Activated CD8-positive, alpha-beta T cell treated with anti-CD3 and anti-CD28 coated beads, Interleukin-2, amount 10 ng/mL, durations not matched to agents 7 days and 5 days (primary cell): ENCODE measurements at places on chromosomes 7 and 10. TPM values are rescaled to one million over a fixed set of nuclear protein-coding genes. Genes with fewer than 3 reads are reported as not detected.

GRCh38 chr10:73591935-73592699 is 975 bp upstream of the USP54 start:
- no peaks in the 10 kb centered on the region for H3K27me3 ChIP-seq
- peak; percentile 36 for DNase-seq
- peaks cover 18% of the 10 kb centered on the region for H3K4me1 ChIP-seq
- peak overlapping the region; percentile 39 for H3K4me3 ChIP-seq
- H3K27ac ChIP-seq, result no peak overlapping the region

The IQUB gene
- total RNA-seq, result not detected

DNA sequence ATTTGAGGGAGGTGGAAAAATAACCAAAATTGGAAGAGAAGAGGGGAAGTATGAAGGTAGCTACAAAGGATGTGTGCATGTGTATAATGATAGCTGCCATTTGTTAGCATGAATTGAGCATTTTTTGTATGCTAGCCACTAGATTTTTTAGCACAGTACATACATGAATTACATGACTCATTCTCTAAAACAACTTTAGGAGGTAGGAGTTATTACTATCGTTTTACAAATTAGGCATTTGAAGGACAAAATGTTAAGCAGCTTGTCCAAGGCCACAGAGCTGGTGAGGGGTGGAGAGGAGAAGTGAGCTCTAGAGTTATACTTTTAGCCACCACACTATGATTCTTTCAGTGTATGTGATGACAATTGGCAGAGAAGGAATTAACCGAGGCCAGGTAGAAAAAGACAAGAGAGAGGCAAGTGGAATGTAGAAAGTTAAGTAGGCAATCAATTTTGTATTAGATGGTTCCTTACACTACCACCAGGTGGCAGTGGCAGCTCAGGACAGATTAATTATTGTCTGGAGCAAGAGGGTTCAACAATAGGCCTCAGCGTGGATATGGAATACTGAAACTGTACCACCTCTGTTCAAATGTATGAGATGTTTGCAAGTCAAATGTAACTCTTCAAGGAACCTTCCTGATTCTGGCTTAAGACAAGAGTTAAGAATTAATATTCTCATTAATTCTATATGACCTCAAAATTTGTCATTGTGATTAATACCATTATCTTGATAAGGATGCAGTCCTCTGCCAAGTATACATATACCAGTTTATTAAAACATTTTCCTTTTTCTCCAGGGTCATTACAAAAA is 128.0 kb downstream of the MBL2 start:
- H3K4me1 ChIP-seq, result peaks cover 1% of the 10 kb centered on the region
- H3K4me3 ChIP-seq, result no peak overlapping the region
- no peaks in the 10 kb centered on the region for H3K36me3 ChIP-seq
- no peak overlapping the region for H3K27ac ChIP-seq

- H3K4me1 ChIP-seq, result no peaks in the 10 kb centered on the region
- H3K27ac ChIP-seq, result no peak overlapping the region
- H3K4me3 ChIP-seq, result no peak overlapping the region
- no peaks in the 10 kb centered on the region for H3K27me3 ChIP-seq
- DNase-seq, result no peak
- no peaks in the 10 kb centered on the region for H3K36me3 ChIP-seq
Measured at GRCh38 chr10:121610798-121611323, 12.6 kb upstream of the FGFR2 start.

- H3K4me3 ChIP-seq, result no peak overlapping the region
- no peak overlapping the region for H3K27ac ChIP-seq
- no peaks in the 10 kb centered on the region for H3K36me3 ChIP-seq
Measured at GRCh38 chr7:135716677-135717238, 11.2 kb downstream of the SLC13A4 start.

The GJD4 gene
- total RNA-seq, result not detected

The PKD2L1 gene
- total RNA-seq, result 0.68 TPM

DNA sequence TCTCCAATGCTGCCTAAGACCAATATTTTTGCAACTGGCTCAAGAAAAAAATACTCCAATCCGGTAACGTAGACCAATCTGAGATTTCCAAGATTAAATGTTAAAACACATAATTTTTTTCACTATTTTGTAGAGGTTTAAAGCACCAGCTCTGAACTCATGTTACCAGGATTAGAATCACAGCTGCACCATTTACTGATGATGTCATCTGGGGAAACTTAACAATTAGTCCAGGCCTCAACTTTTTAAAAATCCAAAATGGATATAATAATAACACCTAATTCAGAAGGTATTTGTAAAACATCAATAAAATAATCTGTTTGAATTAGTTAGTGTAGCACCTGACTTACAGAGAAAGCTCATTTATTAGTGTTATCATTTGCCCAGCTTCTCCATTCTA is 14.4 kb downstream of the PON1 start:
- H3K36me3 ChIP-seq, result no peaks in the 10 kb centered on the region
- DNase-seq, result no peak
- no peak overlapping the region for H3K27ac ChIP-seq
- peaks cover 9% of the 10 kb centered on the region for H3K27me3 ChIP-seq
- H3K4me3 ChIP-seq, result no peak overlapping the region

- H3K36me3 ChIP-seq, result no peaks in the 10 kb centered on the region
- peaks cover 61% of the 10 kb centered on the region for H3K27me3 ChIP-seq
- peaks cover 4% of the 10 kb centered on the region for H3K4me1 ChIP-seq
- DNase-seq, result no peak
- H3K4me3 ChIP-seq, result no peak overlapping the region
Measured at GRCh38 chr10:101241840-101242707, 12.8 kb upstream of the LBX1 start.

The SLC18A2 gene
- not detected for total RNA-seq

The CC2D2B gene
- 0.21 TPM for total RNA-seq

DNA sequence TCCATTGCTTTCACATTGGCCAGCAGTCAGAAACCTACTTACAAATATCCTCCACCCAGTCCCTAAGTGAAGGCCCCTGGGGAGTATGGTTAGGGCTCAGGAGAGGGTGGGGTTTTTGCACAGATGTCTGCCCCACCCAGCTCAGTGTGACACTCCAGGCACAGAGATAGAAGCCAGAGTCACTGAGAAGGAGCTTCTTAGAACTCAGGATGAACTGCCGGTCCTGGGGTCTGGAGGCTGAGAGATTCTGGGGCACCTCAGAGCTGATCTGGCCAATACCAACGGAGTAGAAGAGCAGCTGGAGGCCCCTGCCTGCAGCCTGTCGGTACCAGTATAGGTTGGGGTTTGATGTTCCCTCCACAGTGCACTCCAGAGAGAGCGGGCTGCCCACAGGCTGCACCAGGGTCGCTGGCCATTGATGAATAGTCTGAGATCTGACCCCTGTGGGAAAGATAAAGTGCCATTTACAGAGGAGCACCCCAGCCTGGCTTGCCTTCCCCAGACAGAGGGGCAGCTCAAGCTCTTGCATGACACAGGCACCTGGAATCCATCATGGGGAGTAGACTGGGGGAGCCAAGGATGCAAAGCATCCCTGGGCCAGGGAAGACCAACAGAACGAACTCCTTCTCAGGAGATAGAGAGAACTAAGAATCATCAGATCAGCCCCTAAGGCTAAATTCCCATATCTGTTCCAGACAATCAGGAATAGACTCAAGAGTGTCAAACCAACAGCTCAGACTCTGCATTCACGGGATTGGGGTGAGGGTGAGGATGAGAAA is 41.9 kb downstream of the PRSS2 start:
- no peaks in the 10 kb centered on the region for H3K36me3 ChIP-seq
- DNase-seq, result peak; percentile 24
- H3K4me3 ChIP-seq, result peak overlapping the region; percentile 22
- H3K27me3 ChIP-seq, result peaks cover 2% of the 10 kb centered on the region

- DNase-seq, result peak; percentile 33
- no peaks in the 10 kb centered on the region for H3K27me3 ChIP-seq
- no peaks in the 10 kb centered on the region for H3K36me3 ChIP-seq
Measured at GRCh38 chr10:105950410-105950809, 1214.1 kb downstream of the SORCS1 start.

GRCh38 chr10:53570221-53570620 is 797.6 kb upstream of the MBL2 start:
- no peak overlapping the region for H3K27ac ChIP-seq
- DNase-seq, result no peak
- no peaks in the 10 kb centered on the region for H3K36me3 ChIP-seq
- no peaks in the 10 kb centered on the region for H3K27me3 ChIP-seq
- H3K4me3 ChIP-seq, result no peak overlapping the region
- no peaks in the 10 kb centered on the region for H3K4me1 ChIP-seq

DNA sequence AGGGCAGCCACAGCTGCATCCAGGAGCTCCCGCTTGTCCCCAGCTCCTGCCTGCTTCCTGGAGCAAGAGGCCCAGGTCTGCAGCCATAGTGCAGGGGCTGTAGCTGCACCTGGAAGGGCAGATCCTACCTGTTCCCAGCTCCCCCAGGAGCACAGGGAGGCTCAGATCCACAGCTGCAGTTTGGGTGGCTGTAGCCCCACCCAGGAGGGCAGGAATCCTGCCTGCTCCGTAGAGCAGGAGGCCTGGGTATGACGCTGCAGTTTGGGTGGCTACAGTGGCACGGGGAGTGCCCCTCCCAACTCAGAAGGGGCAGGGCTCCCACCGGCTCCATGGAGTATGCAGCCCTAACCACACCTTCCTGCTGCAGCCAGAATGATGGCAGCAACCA is 26.7 kb upstream of the CDCA7L start:
- no peak overlapping the region for H3K4me3 ChIP-seq
- H3K27me3 ChIP-seq, result peaks cover 7% of the 10 kb centered on the region
- H3K27ac ChIP-seq, result no peak overlapping the region
- H3K4me1 ChIP-seq, result peaks cover 7% of the 10 kb centered on the region

The TMEM176A gene
- not detected for total RNA-seq

DNA sequence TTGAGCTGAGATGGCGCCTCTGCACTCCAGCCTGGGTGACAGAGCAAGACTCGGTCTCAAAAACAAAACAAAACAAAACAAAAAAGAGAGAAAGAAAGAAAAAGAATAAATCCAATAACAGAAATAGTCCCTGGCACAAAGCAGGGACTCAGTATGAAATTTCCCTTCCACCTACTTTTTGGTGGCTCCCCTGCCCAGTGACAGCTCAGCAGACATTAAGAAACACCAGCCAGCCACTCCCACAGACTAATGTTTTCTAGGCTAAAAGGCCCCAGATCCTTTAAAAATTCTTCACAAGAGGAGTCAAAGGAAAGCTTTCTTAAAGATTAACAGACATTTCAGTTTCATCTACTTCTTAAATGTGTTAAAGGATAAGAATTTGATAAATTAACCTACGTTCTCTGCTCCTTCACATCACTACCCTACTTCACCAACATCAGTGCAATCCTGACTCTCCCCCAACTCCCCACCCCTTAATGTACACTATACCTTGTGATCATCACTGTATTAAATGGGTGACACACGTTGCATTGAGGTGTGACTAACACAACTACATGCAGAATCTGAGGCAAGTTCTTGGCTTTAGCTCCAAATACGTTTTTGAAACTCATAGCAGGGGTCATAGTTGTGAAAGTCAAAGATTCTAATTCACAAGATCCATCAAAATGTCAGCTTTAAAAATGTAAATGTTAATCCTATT is 114.5 kb upstream of the CAV2 start:
- no peak for DNase-seq
- H3K36me3 ChIP-seq, result no peaks in the 10 kb centered on the region
- no peak overlapping the region for H3K27ac ChIP-seq
- H3K4me3 ChIP-seq, result no peak overlapping the region
- no peaks in the 10 kb centered on the region for H3K4me1 ChIP-seq

The ARL4A gene
- total RNA-seq, result 16.2 TPM

DNA sequence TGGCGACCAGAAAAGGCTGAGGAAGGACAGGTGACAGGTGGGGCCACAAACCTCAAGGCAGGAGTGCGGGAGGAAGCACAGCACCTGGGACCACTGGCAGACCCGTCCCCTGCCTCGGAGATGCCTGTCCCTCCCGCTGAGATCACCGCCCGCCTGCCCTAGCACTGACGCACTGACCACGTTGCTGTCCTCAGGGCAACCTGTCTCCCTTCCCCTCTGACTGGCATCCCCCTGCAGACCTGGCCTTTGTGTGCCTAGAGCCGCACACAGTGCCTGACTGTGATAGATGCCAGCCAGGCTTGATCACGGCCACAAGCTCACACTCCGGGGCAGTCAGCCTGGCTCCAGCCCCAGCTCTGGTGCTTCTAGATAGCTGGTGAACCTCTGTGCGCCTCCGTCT is 58.4 kb upstream of the EN2 start:
- H3K27ac ChIP-seq, result no peak overlapping the region
- H3K4me3 ChIP-seq, result no peak overlapping the region
- no peaks in the 10 kb centered on the region for H3K36me3 ChIP-seq
- DNase-seq, result no peak

DNA sequence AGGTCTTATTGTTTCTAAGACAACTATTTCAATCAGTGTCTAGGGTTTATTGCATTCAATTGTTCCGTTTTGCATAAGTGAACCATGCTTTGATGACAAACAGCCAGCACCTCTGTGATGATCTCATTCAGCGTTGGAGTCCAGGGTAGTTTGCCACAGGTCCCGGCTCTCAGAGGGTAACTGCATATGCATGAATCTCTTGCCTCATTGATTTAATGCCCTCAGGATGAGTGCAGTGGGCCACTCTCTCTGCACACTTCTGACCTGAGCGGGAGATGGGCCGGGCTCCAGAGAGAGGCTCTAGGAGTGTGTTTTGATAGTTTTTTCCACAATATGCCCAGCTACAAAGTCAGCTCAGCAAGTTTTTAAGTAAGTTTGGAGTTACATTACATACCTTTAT is 83.9 kb downstream of the HECW1 start:
- no peaks in the 10 kb centered on the region for H3K4me1 ChIP-seq
- no peaks in the 10 kb centered on the region for H3K36me3 ChIP-seq
- no peaks in the 10 kb centered on the region for H3K27me3 ChIP-seq
- no peak for DNase-seq

The GET4 gene
- 32.2 TPM for total RNA-seq

The MMP21 gene
- not detected for total RNA-seq

The LRRC17 gene
- total RNA-seq, result 0.21 TPM

- no peaks in the 10 kb centered on the region for H3K4me1 ChIP-seq
- no peaks in the 10 kb centered on the region for H3K27me3 ChIP-seq
- no peak for DNase-seq
- no peak overlapping the region for H3K4me3 ChIP-seq
- H3K36me3 ChIP-seq, result no peaks in the 10 kb centered on the region
Measured at GRCh38 chr10:12717981-12718707, 283.4 kb downstream of the CCDC3 start.

GRCh38 chr7:96253441-96253840 is 68.5 kb downstream of the SLC25A13 start:
- no peaks in the 10 kb centered on the region for H3K27me3 ChIP-seq
- peaks cover 7% of the 10 kb centered on the region for H3K4me1 ChIP-seq
- no peak for DNase-seq

The CALHM1 gene
- total RNA-seq, result 1.8 TPM

- no peak overlapping the region for H3K4me3 ChIP-seq
- DNase-seq, result no peak
- no peak overlapping the region for H3K27ac ChIP-seq
- H3K4me1 ChIP-seq, result no peaks in the 10 kb centered on the region
- no peaks in the 10 kb centered on the region for H3K36me3 ChIP-seq
Measured at GRCh38 chr7:127632276-127632910, 14.5 kb upstream of the PAX4 start.

DNA sequence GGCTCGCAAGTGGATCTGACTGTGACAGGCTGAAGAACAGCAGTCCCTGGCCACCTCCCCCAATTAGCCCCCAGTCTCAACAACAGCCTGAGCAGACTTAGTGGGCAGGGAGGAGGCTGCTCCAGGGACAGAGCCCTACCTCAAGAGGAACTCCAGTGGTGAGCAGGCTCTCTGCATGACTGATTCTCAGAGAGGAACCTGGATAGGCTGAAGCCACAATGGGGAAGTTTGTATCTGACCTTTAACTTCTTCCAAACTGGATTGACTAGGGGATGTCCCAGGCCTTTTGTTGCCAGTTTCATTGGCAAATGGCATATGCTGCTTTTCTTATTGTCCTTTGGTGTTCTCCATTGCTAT is 93.0 kb downstream of the ARHGAP22 start:
- H3K4me3 ChIP-seq, result no peak overlapping the region

The EVX1 gene
- not detected for total RNA-seq

- DNase-seq, result no peak
- no peaks in the 10 kb centered on the region for H3K36me3 ChIP-seq
- peaks cover 3% of the 10 kb centered on the region for H3K4me1 ChIP-seq
Measured at GRCh38 chr10:3636356-3637181, 148.4 kb downstream of the KLF6 start.

The MCU gene
- total RNA-seq, result 11.6 TPM
